ENCODE measurements at places on chromosomes 6 and 20. TPM values are rescaled to one million over a fixed set of nuclear protein-coding genes. Genes with fewer than 3 reads are reported as not detected.

DNA sequence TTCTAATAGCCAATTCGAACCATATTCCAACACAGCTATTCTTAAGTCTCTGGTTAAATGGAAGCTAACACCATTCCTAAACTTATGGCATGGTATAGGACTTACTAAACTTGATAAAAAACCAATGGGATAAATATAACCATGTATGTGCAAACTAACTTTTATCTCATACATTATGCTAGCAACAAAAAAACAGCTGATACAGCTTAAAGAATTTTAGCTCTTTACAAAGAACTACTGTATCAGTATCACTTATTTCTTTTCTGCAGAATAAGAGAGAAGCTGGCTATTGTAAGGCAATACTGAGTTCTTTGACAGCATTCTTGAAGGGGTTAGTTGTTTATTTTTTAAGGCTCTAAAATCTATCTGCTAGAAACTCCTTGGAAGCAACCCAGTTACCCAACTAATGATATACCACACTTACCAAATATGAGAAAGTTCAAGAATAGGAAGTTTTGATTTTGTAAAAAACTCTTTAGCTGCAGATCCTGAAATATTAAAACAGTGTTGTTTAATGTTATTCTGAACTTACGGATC is 44.9 kb downstream of the REPS1 start:
- DNase-seq: no peak

DNA sequence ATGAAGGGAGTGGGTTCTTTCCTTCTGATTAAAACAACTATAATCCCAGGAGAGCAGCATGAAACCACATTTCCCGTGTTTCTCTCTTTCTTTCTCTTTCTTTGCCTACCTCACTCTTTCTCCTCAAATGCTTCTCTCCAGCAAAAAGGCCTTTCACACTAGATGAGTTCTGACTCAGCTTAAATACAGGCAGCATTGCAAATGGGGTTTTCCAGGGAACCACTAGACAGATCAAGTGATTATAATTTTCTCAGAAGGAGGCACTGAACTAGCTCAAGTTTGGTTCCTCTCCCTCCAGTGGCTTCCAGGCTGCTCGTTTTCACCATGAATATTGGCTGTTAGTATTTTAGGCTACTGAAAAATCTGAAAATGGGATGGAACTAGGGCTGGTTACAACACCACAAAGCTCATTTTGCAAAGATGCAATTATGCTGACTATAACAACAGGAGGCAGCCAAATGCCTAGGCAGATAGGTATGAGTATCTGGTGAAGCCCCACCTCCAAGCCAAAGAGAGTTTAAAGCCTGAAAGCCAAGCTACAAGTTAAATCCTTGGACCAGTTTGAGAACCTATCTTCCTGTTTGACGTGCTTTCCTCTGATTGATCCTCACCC is 260.0 kb downstream of the MMUT start:
- DNase-seq: no peak

Gene EPPIN
- total RNA-seq: not detected

- DNase-seq: no peak
Observed at GRCh38 chr20:14821251-14821650, 483.8 kb upstream of the FLRT3 start.

GRCh38 chr6:23339268-23339667 is 769.9 kb downstream of the HDGFL1 start:
- DNase-seq: no peak

Gene LAMA2
- total RNA-seq: 0.32 TPM

DNA sequence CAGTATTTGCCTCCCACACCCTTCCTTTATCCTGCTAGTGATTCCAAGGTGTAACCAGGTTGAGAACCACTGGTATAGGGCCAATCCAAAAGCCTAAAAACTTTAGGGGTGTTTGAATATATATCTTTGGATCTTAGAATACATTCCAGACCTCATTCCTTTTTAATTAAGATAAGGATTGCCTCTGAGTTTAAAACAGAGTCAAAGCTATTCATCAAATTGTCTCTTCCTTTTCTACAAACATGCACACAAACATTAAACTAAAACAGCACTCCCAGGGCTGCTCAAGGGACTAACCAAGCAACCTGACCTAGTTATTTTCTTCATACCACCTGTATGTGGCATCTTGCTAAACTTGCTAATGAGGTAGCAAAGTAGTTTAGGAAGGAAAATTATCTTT is 22.1 kb upstream of the COL9A1 start:
- DNase-seq: no peak

DNA sequence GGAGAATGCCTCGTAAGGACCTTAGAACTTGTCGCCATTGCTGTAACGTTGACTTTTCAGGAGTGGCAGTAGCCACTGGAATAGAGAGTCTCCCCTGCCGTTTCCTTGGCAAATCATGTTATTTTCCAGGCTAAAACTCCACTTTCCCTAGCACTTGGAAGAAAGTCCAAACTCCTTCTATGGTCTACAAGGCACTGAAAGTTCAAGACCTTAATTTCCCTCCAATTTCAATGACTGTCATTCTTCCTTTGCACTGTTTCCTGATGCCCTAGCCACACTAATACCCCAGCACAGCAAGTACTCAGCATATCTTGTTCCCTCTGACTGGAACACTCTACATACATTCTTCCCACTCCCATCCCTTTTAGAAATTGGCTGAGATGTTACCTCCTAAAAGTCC is 1.8 kb upstream of the TBPL1 start:
- DNase-seq: no peak

DNA sequence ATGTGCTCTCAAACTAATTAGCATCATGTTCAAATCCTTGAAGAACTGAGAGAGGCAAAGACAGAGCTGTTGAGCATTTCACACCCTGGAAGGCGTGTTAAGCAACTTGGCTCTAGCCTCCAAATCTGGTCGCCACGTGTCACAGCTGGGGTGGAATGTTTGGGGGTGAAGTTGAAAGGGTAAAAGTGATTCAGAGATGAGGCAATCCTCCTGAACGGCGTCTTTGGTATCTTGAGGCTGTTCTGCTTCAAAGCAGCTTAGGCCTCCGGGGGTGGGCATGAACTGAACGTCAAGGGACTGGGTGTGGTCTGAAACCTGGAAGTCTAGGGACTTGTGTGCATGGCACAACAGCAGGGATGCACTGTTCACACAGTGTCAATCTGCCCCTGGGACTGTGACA is 62.3 kb downstream of the TRAM2 start:
- DNase-seq: no peak

Gene IL17F
- not detected for total RNA-seq

Gene WFDC12
- not detected for total RNA-seq

DNA sequence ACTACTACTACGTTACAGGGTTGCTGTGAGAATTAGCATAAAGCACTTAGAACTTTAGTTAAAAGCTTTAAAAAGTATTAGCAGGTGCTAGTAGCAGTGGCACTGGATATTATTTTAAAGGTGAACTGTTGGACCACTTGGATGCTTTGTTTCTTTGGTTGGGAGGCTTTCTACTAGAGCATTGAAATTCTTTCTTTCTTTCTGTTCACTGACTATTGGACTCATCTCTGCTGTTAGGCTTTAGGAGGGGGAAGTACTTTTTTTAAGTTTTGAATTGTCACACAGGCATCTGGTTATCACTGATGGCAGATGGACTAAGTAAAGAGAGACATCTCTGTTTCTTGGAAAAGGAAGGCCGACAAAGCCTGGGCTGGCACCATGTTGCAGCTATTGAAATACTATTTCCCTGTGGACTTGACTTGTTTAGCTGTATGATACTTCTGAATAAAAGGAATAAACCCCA is 4.8 kb downstream of the TBPL1 start:
- DNase-seq: no peak

DNA sequence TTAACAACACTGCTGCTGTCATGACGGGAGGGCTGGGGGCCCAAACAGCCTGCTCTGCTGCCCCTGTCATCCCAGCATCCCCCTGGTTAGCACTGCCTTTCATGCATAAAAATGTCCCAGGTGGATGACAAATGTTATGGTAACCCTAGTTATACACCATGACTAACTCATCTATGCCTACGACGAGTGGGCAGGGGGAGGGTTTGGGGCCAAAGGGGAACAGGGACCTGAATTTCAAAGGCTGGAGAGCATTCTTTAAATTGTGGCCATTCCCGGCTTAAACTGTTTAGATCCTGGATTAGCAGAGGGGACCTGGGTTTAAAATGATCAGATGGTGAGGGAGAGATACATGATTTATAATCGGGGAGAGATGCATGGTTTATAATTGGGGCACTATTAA is 24.4 kb downstream of the GNAS-AS1 start:
- no peak for DNase-seq

Gene ITPA
- 42.4 TPM for total RNA-seq

Gene UNC93A
- not detected for total RNA-seq

Gene WFDC10B
- total RNA-seq: not detected

Gene LY6G5B
- 44.2 TPM for total RNA-seq

GRCh38 chr6:44072959-44073611 is 54.2 kb downstream of the MRPL14 start:
- peak; percentile 69 for DNase-seq

- DNase-seq: no peak
Observed at GRCh38 chr6:154370545-154370944, 13.9 kb upstream of the IPCEF1 start.

GRCh38 chr20:10219452-10219791 is 792 bp downstream of the SNAP25 start:
- DNase-seq: peak; percentile 40

DNA sequence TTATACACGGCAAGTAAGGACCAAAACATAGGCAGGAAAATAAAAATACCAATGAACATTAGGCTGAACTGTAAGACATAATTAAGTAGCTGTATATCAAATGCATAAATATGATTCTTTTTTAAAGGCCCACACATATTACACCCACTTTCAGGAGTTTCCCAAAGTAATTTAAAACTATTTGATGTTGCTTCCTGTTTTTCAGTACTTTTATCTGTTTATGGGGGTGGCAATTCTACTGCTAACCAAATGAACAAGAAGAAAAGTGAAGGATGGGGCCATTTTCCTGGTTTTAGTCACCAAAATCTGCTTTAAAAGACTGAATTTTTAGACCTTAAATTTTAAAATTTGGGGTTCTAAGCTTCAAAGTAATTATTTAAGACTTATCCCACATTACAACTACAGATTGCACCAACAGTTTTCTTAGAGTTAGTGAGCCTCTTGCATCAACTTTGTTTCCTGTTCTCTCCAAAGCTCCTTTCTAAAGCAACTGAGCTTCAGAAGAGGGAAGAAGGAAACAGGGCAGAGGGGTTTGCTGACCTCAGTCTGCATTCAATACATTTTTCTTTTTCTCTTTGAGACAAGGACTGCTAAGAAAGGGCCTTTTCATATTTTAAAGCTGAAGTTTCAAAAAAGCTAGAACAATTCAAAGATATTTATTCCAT is 191.0 kb downstream of the BACH2 start:
- DNase-seq: no peak

Gene BPIFA1
- total RNA-seq: not detected

Gene SEC63
- total RNA-seq: 81.2 TPM

DNA sequence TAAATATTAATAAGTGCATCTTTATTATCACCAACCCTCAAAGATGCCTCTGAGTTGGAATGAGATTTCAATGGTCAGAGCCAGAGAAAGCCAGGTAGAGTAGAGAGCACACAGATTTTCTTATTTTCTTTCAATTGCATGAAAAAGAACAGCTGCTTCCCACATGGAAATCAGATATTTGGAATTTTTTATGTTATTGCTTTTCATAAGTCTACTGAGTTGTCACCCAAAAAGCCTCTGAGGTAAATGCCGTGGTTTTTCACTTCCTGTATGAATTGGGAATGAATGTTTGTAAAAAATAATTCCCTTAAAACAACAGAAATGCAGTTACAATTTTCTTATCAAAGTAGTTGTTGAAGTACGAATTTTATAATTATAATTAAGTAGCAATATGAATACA is 563.1 kb downstream of the RFPL4B start:
- no peak for DNase-seq

Gene CFAP206
- total RNA-seq: not detected

GRCh38 chr6:123715006-123715863 is 78.5 kb upstream of the TRDN start:
- no peak for DNase-seq

Gene YTHDF1
- total RNA-seq: 36.7 TPM

- DNase-seq: no peak
Observed at GRCh38 chr20:38973107-38973506, 11.0 kb downstream of the DHX35 start.

GRCh38 chr6:14861491-14861943 is 384.4 kb upstream of the JARID2 start:
- no peak for DNase-seq

DNA sequence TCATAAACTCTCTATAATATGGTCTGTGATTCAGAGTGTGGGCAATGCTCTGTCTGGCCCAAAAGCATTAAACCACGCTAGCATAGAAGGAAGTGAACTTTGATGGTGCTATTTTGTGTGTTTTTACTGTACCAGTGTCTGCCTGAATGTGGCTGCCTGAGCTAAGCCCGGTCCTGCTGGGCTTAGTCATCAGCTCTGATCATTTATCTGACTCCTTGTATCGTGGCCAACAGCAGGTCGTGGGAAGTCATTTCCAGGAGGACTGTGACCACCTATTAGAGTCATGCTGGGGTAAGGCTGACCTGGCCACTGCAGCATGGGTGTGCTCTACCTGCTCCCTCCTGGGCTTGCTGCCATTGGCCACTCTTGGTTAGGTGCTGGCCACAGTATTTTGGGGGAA is 239.1 kb upstream of the CEP162 start:
- DNase-seq: no peak

- no peak for DNase-seq
Observed at GRCh38 chr6:93496548-93496947, 77.2 kb upstream of the EPHA7 start.

GRCh38 chr6:135043846-135044245 is 10.8 kb downstream of the HBS1L start:
- DNase-seq: no peak

GRCh38 chr6:116010386-116010785 is 50.3 kb downstream of the FRK start:
- DNase-seq: no peak

Gene ASF1A
- 42.5 TPM for total RNA-seq

Gene CSTF1
- 17.3 TPM for total RNA-seq

Gene CLPSL1
- total RNA-seq: not detected

- no peak for DNase-seq
Observed at GRCh38 chr6:100267721-100268123, 197.0 kb downstream of the SIM1 start.

GRCh38 chr20:53750827-53751619 is 157.4 kb upstream of the ZNF217 start:
- no peak for DNase-seq

Gene NRSN2
- 1.2 TPM for total RNA-seq

Gene BEND3
- 1.1 TPM for total RNA-seq

Gene PNPLA1
- total RNA-seq: 0.20 TPM

DNA sequence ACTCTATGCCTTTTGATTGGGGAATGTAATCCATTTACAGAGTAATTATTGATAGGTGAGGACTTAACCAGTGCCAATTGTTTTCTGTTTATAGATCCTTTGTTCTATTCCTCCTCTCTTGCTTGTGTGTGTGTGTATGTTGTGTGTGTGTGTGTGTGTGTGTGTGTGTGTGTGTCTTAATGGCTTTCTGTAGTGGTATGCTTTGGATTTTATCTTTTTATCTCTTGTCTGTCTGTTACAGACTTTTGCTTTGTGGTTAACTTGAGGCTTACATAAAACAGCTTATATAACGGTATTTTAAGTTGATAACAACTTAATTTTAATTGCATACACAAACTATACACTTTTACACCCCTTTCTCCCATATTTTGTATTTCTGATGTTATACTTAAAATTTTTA is 54.7 kb downstream of the CDC5L start:
- no peak for DNase-seq
